ENCODE measurements at places on chromosomes 7 and 10. TPM values are rescaled to one million over a fixed set of nuclear protein-coding genes. Genes with fewer than 3 reads are reported as not detected.

The C1QL3 gene
- polyA plus RNA-seq = 0.21 TPM

The ZNF783 gene
- polyA plus RNA-seq = 8.1 TPM

The CRHR2 gene
- polyA plus RNA-seq = not detected

The ZFYVE27 gene
- 35.4 TPM for polyA plus RNA-seq

The PNLIPRP3 gene
- not detected for polyA plus RNA-seq

The EFCAB10 gene
- not detected for polyA plus RNA-seq

The NDUFB8 gene
- polyA plus RNA-seq = 353 TPM

The ERCC6 gene
- 12.4 TPM for polyA plus RNA-seq

The CLRN3 gene
- polyA plus RNA-seq = not detected

Data from IgD-negative memory B cell (primary cell).